ENCODE measurements at places on chromosomes 4 and X. TPM values are rescaled to one million over a fixed set of nuclear protein-coding genes. Genes with fewer than 3 reads are reported as not detected.

Gene ARHGAP10
- 1.5 TPM for total RNA-seq

Gene HTRA3
- total RNA-seq = 1.0 TPM

Gene GJB1
- total RNA-seq = 77.1 TPM

Gene MAD2L1
- 28.1 TPM for total RNA-seq

Gene CC2D2A
- total RNA-seq = 2.9 TPM

Gene GIMD1
- total RNA-seq = not detected

Gene MAGEA4
- not detected for total RNA-seq

Gene GAR1
- 1.5 TPM for total RNA-seq

Gene MAGED4
- total RNA-seq = 0.25 TPM

DNA sequence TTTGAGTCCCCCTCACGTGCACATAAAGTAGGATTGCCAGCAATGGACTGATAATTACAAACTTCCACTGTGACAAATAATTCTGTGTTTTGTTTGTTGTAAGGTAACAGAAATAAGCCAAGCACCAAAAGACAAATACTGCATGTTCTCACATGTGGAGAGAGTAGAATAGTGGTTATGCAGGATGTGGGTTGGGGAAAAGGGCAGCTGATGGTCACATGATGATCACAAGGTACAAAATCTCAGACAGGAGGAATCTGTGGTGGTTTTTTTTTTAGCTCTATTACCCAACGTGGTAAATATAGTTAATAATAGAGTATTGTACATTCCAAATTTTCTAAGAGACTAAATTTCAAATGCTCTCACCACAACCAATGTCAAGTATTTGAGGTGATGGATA, 182.3 kb downstream of the BANK1 start:
- no peak overlapping the region for H3K4me3 ChIP-seq
- H3K27me3 ChIP-seq = no peaks in the 10 kb centered on the region
- no peaks in the 10 kb centered on the region for H3K36me3 ChIP-seq
- no peak for DNase-seq
- no peak overlapping the region for H3K27ac ChIP-seq
- H3K4me1 ChIP-seq = no peaks in the 10 kb centered on the region

- no peaks in the 10 kb centered on the region for H3K27me3 ChIP-seq
- peaks cover 15% of the 10 kb centered on the region for H3K4me1 ChIP-seq
- no peak overlapping the region for H3K27ac ChIP-seq
These were observed 215.0 kb downstream of the SCFD2 start for GRCh38 chr4:53150631-53151488.

DNA sequence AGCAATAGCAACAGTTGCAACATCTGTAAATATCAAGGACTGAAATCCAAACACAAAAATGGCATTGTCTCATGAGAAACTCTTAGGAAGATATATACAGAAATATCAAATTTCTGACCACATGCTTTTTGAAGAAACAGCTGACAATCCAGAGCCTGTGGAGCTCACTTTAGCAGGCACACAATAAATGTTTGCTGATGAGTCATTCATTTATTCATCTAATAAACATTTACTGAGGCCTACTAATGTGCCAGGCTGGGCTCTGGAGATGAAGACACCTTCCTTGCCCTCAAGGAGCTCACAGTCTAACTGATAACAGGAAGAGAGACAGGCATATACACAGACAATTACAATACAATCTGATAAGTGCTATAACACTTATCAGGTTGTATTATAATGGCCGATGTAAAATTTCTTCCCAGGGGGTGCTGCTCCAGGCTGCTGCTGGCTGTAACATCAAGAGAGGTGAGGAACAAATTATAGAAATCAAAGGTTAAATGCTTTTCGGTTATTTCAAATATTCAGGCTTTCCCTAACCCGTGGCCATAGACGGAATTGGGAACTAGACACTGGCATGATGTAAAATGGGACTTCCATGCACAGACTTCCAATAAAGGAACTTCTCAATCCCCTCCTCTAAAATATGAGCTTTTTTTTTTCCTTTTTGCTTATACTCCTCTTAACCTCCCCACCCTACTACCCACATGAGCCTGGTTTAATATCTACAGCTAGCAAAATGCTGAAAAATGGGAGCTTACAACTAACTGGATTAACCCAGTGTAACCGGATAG, 16.8 kb upstream of the ZCCHC13 start:
- no peak overlapping the region for H3K27ac ChIP-seq
- H3K4me1 ChIP-seq = peaks cover 3% of the 10 kb centered on the region
- H3K36me3 ChIP-seq = no peaks in the 10 kb centered on the region
- no peaks in the 10 kb centered on the region for H3K27me3 ChIP-seq
- no peak for DNase-seq

- DNase-seq = no peak
- H3K27me3 ChIP-seq = no peaks in the 10 kb centered on the region
- H3K36me3 ChIP-seq = no peaks in the 10 kb centered on the region
- no peaks in the 10 kb centered on the region for H3K4me1 ChIP-seq
- H3K27ac ChIP-seq = no peak overlapping the region
These were observed 40.9 kb upstream of the ANXA3 start for GRCh38 chr4:78510681-78511080.

GRCh38 chrX:129925305-129926092, 19.5 kb downstream of the UTP14A start:
- no peak overlapping the region for H3K4me3 ChIP-seq
- DNase-seq = peak; percentile 69
- H3K27me3 ChIP-seq = no peaks in the 10 kb centered on the region

GRCh38 chr4:3437582-3437936, 4.2 kb upstream of the HGFAC start:
- DNase-seq = no peak
- H3K4me3 ChIP-seq = no peak overlapping the region
- peaks cover 4% of the 10 kb centered on the region for H3K4me1 ChIP-seq
- no peaks in the 10 kb centered on the region for H3K36me3 ChIP-seq
- H3K27me3 ChIP-seq = no peaks in the 10 kb centered on the region
- H3K27ac ChIP-seq = no peak overlapping the region

- no peak overlapping the region for H3K4me3 ChIP-seq
- H3K4me1 ChIP-seq = no peaks in the 10 kb centered on the region
- no peak for DNase-seq
- H3K27me3 ChIP-seq = no peaks in the 10 kb centered on the region
These were observed 16.0 kb upstream of the RAP1GDS1 start for GRCh38 chr4:98245226-98245625.

DNA sequence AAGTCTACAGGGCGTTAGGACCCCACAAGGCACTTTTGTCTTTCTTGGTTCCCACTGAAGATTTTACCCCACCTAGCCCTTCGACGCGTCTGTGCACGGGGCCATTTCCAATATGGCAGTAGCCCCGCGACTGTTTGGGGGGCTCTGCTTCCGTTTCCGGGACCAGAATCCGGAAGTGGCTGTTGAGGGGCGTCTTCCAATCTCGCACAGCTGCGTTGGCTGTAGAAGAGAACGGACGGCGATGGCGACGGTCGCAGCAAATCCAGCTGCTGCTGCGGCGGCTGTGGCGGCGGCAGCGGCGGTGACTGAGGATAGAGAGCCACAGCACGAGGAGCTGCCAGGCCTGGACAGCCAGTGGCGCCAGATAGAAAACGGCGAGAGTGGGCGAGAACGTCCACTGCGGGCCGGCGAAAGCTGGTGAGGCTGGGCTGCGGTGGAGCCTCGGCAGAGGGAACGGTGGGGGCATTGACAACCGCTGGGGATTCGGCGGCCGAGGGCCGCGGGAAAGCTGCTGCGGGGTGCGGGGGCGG, at the start of gene USP11:
Gene USP11, plus strand, starts transcription at position 207 of the 530 bp plus-strand sequence. Its CDS starts 35 bp downstream, at position 242.
- DNase-seq = peak; percentile 47
- H3K27me3 ChIP-seq = no peaks in the 10 kb centered on the region
- H3K36me3 ChIP-seq = peaks cover 2% of the 10 kb centered on the region
- no peaks in the 10 kb centered on the region for H3K4me1 ChIP-seq
- peak within 1 kb of the TSS; percentile 93 for H3K27ac ChIP-seq

GRCh38 chr4:71231129-71232055, 107.4 kb upstream of the SLC4A4 start:
- no peaks in the 10 kb centered on the region for H3K36me3 ChIP-seq
- H3K4me1 ChIP-seq = peaks cover 39% of the 10 kb centered on the region
- peak; percentile 57 for DNase-seq
- H3K27ac ChIP-seq = peak overlapping the region; percentile 96

DNA sequence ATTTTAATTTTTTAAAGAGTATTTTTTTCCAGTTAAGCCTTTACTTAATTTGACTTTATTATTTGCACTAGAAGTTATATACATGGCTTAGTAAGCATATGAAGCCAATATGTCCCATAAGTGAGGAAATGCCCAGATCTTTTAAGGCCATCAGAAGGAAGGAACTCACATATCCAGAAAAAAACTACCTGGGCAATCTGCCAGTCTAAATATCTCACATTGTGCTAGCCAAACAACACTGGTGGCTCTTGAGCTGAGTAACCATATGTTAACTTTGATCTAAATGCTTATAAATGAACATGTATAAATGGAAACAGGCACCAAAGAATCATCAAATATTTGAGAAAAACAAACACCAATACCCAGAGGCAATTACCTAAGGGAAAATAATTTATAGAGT, 138.6 kb upstream of the APOOL start:
- H3K27ac ChIP-seq = no peak overlapping the region
- no peaks in the 10 kb centered on the region for H3K27me3 ChIP-seq
- no peak overlapping the region for H3K4me3 ChIP-seq
- DNase-seq = no peak

DNA sequence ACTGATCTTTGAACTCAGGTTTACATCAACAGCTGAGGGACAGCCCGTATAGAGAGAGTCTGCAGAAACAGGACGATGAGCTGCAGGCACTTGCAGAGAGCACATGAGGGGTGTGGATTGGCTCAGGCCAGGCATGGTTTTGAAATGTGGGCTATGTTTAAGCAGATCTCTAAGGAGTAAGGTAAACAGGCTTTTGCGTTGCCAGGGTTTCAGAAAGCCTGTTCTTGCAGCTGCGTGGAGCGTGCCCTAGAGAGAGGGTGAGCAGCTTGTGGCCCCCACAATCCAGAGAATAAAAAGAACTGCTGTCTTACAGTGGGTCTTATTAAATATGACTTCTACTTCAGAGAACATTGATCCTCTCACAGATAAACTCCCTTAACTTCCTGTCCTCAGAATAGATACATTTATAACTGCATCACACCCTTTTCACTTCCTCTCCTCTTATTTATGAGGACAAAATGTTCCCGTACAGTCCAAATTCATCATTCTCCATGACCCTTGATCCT, 64.1 kb downstream of the TMA16 start:
- H3K27me3 ChIP-seq = peaks cover 4% of the 10 kb centered on the region
- H3K36me3 ChIP-seq = no peaks in the 10 kb centered on the region
- H3K4me1 ChIP-seq = no peaks in the 10 kb centered on the region
- peak overlapping the region; percentile 23 for H3K27ac ChIP-seq

DNA sequence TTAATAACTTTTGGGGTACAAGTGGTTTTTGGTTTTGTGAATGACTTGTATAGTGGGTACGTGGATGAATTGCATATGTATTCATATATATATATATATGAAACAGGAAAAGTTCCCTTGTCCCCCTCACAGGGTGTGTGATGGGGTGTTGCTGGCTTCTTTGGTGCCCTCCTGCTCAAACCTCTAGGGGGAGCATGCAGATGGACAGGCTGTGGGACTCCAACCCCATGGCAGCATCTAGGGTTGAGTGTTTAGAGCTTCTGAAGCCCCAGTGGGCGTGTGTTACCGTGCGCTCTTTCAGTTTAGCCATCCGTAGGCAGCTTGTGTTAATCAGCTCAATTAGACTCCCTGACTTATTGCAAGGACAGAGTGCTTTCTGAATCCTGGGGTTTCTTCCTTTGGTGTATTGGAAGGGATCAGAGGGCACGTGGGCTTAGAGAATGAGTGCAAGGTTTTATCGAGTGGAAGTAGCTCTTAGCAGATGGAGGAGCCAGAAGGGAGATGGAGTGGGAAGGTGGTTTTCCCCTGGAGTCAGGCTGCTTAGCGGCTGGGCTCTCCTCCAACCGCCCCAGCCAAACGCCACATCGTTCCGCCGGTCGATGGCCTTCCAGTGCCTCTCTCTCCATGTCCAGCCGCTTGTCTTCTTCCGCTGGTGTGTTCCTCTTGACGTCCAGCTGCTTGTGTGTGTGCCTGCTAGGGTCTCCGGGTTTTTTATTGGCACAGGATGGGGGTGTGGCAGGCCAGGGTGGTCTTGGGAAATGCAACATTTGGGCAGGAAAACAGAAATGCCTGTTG, 674.4 kb upstream of the LCORL start:
- no peak for DNase-seq
- H3K4me3 ChIP-seq = no peak overlapping the region
- H3K4me1 ChIP-seq = no peaks in the 10 kb centered on the region
- H3K36me3 ChIP-seq = no peaks in the 10 kb centered on the region

- DNase-seq = no peak
- H3K27ac ChIP-seq = no peak overlapping the region
- peaks cover 53% of the 10 kb centered on the region for H3K36me3 ChIP-seq
- peaks cover 4% of the 10 kb centered on the region for H3K4me1 ChIP-seq
- H3K27me3 ChIP-seq = no peaks in the 10 kb centered on the region
These were observed 70.1 kb downstream of the NSG1 start for GRCh38 chr4:4456816-4457578.

GRCh38 chrX:74250574-74250973, 53.4 kb upstream of the ZCCHC13 start:
- no peak overlapping the region for H3K4me3 ChIP-seq
- H3K36me3 ChIP-seq = no peaks in the 10 kb centered on the region
- H3K27ac ChIP-seq = no peak overlapping the region
- no peaks in the 10 kb centered on the region for H3K4me1 ChIP-seq

DNA sequence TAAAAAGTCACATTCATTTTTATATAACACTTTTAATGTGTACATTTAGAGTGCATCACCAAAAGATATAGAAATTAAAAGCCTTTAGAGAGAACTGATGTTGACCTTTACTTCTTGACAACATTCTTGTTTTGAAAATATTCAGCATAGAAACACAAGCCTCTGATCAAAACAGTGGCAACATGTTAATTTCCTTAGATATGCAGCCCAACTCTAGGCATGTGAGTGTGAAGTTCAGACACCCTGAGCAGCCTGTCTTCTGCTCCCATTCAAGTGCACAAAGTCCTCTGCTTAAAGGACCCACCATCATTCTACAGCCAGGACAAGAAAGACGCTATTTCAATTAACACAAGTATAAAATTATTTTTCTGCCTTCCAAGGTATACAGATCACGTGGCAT, 60.0 kb downstream of the PPP3CA start:
- H3K27ac ChIP-seq = no peak overlapping the region
- no peak overlapping the region for H3K4me3 ChIP-seq
- no peak for DNase-seq
- no peaks in the 10 kb centered on the region for H3K27me3 ChIP-seq

DNA sequence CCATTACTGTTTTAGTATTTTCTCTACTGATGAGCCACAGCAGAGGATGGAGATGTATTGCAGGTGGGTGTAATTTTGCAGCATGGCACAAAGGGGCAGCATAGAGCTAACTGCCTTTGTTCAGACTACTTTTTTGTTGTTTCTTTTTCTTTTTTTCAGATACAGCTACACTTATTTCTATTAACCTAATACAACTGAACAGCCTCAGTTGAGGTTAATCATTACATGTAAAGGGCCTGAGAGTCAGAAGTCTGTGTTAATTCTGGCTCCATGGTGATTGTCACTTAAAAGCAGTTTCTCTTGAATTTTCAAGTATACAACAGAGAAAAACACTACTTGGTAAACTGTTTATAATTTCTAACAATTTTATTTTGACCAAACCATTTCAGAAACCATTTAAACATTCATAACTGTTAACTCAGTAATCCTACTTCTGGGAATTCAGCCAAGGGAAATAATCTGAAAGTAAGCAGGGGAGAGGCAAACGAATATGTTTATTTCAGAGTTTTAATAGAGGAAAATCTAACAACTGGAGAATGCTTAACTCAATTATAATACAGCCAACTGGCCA, 13.9 kb upstream of the PPEF2 start:
- no peak overlapping the region for H3K27ac ChIP-seq
- peaks cover 1% of the 10 kb centered on the region for H3K36me3 ChIP-seq
- H3K4me3 ChIP-seq = no peak overlapping the region
- no peaks in the 10 kb centered on the region for H3K27me3 ChIP-seq
- H3K4me1 ChIP-seq = peaks cover 4% of the 10 kb centered on the region
- DNase-seq = no peak

Data from liver (tissue), 10 donors.